ENCODE measurements at places on chromosomes 5 and 9.
A peak's percentile ranks its signal among the peaks of the same experiment; 100 is the strongest.

DNA sequence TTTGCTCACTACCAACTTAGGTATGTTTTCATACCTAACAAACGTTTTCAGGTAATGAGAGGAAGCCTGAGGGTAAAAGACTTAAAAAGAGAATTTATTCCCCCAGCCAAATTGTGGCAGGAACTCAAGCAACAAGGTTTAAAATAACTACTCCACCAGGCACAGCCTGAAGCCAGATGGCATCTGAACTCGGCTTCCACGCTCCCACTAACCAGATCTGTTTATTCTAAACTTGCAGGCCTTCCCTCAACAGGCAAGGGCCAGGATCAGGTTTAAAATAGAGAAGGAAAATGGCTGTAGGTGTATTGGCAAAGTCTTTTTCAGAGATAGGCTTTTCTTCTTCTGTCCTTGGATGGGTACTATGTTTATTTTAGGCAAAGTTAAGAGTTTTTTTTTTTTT, 89.4 kb downstream of the OTULIN start:
- no peak for DNase-seq

- DNase-seq = no peak
These were observed 65.6 kb downstream of the RALGPS1 start for GRCh38 chr9:126980231-126980630.

DNA sequence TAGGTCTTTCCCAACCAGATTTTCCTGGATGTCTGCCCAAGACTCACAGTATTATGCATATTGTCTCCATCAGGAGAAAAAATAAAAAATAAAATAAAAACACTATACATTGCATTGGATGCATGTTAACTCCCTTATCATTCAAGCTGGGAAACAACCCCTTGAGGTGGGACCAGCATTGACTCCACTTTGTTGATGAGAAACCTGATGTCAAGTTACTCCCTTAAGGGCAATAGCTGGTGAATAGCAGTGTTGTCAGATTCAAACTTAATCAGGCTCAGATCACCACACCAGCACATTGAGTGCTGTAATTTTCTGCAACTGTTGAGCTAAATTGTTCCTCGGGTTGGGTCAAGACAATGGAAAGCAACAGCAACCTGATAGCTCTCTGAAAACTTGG, 264.0 kb upstream of the TRIM32 start:
- DNase-seq = peak; percentile 13

DNA sequence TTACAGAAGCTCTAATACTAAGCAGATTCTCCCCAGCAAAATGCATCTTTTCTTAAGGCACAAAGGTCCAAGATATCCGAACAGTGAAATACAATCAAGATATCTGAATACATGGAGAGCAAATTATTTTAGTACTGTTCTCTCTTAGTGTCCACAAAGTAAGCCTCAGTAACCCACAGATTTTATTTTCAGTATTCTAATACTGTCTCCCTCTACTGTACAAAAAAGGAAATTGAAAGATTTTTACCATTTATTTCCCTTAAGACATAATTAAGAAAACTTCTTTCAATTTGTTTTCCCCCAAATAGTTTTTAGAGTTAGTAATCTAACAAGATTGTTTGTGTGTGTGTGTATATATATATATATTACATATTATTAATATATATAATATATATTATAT, 24.7 kb upstream of the NOL6 start:
- DNase-seq = peak; percentile 19

DNA sequence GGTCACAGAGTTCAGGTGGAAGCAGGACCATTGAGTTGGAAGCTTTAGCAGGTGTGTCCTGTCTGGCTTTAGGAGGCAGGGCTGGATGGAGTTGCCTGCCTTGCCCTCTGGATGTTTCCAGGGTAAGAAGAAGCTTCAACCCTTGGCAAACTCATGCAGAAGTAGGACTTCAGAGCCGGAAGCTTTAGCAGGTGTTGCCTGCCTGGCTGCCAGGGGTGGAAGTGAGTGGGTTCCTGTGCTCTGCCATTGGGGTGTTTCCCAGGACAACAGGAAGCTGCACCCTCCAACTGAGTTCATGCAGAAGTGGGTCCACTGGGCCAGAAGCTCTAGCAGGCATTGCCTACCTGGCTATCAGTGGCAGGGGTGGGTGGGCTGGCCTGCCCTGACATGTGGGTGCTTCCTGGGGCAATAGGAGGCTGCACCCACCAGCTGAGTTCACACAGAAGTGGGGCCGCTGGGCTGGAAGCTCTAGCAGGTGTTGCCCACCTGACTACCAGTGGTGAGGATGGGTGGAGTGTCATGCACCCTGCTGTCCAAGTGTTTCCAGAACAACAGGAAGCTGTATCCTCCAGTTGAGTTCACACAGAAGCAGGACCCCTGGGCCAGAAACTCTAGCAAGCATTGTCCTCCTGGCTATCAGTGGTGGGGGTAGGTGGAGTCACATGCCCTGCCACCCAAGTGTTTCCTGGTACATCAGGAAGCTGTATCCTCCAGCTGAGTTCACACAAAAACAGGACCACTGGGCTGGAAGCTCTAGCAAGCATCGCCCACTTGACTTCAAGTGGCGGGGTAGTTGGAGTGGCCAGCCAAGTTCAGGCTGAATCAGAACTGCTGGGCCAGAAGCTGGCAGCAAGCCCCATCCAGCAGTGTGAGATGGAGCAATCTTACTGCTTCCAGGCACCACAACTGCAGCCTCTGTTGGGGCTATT, 24.6 kb downstream of the LOX start:
- DNase-seq = no peak

DNA sequence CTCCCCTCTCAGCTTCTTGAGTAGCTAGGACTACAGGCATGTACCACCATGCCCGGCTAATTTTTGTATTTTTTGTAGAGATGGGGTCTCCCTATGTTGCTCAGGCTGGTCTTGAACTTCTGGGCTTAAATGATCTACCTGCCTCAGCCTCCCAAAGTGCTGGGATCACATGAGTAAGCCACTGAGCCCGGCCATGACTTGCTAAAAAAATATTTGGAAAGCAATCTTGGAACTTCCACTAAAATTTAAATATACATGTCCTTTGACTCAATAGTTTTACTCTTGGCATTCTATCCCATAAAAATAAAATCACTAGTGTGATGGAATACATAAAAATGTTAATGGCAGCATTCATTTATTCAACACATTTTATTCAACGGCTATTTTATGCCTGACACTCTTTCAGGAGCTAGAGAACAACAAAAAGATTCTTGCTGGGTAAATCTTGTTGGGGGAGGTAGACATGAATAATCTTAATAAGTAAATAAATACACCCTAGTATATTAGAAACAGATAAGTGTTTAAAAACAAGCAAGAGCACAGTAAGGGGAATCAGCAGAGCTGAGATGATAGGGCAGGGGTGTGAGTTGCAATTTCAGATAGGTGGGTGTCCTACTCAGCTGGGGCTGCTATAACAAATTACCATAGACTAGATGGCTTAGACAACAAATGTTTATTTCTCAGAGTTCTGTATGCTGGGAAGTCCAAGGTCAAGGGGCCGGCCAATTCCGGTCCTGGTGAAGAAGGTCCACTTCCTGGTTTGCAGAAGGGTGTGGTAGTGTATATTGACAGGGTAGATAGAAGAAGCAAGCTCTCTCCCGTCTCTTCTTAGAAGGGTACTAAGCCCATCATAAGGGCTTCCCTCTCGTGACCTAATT, 50.7 kb downstream of the KCNV2 start:
- DNase-seq = no peak

- DNase-seq = no peak
These were observed 111.1 kb downstream of the WNK2 start for GRCh38 chr9:93295031-93295430.

- DNase-seq = no peak
These were observed 497.7 kb upstream of the TYRP1 start for GRCh38 chr9:12195456-12195855.

GRCh38 chr5:174501461-174502069, 222.8 kb upstream of the MSX2 start:
- no peak for DNase-seq

DNA sequence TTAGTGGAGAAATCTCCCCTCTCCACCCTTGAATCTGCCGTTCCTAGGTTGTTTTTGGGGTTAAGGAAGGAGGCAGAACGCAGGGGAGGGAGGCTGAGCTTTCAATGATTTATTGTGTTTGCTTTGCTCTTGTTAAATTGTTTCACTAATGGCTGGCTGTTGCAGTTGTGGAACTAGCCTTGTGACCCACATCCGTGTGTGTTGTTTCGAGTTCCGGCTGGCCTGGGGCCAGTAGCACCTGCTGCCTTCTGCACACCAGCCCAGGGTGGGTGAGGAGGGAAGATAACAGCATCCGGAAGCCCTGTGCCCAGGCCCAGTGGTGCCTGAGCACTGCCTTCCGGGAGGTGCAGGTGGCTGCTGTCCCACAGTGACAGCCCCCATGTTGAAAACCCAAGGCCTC, 3.6 kb downstream of the ERGIC1 start:
- no peak for DNase-seq
